ENCODE measurements at places on chromosomes 1 and 21.
A peak's percentile ranks its signal among the peaks of the same experiment; 100 is the strongest.

DNA sequence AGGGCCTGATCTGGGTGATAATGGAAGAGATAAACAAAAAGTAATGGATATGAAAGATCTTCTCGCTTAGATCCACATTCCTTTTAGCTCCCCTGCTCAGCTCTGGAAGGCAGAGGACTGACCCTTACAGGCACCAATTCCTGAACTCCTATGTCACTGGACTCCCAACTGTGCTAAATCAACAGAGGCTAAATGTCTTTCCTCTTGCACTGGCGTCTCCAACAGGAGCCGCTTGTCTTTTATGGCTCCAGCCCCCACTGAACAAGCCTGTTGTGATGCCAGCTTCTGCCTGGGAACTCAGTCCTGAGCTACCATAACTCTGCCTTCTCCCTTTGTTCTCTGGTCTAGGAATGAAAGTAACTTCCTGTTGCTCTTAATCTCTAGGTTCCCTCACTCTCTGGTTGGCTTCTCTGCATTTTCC lies 142.1 kb upstream of the COL11A1 start:
- DNase-seq = no peak

GRCh38 chr1:12420171-12420570 lies 190.3 kb downstream of the VPS13D start:
- no peak for DNase-seq

- no peak for DNase-seq
Observed at GRCh38 chr1:93129507-93130099, 50.5 kb downstream of the MTF2 start.

DNA sequence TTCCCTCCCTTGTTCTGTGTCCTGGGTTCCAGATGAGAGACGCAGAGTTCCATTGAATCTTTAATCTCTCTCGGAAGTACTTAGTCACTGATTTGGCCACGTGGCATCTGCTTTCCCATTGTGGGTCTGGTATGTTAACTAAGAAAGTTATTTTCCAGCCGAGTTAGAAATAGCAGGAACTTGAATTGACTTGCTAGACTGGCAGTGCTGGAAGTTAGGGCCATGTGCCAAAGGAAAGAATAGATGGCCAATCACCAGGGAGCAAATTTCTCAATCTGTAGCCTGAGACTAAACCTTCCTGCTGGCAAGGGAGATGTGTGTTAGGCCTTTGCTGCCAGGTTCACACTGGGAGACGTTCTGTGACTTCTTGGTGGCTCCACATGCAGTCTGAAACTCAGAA lies 24.2 kb upstream of the SLFNL1 start:
- peak; percentile 92 for DNase-seq

DNA sequence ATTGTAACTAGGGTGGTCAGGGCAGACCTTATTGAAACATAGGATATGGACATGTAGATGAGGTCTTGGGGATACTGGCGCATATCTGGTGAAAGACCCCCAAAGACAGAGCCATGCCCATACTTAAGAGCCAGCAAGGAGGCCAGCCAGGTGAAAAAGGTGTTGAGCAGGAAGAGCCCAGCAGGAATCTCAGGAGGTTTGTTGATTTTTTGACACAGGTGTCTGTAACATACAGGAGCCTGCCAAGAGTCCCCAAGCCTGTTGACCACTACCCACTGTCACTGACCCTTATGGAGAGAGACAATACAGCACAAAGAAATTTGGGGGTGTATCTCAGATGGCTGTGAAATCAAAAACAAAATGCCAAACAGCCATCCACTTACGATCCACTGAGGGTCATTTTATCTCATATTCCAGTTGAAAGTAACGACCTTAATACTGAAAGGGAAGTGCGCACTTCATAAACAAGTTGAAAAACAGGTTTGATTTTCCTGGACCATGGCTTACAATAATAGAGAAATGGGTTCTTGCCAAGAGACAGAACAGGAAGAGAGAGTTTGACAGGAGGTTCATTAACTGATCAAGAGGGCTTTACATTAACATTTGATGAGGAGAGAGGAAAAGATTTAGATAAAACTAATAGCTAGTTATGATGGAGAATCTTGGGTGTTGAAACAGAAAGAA lies 163.6 kb downstream of the GLUL start:
- DNase-seq = no peak

- DNase-seq = no peak
Observed at GRCh38 chr1:1758059-1758621, 20.1 kb downstream of the NADK start.

- DNase-seq = no peak
Observed at GRCh38 chr1:22547818-22548462, 15.3 kb upstream of the EPHA8 start.

DNA sequence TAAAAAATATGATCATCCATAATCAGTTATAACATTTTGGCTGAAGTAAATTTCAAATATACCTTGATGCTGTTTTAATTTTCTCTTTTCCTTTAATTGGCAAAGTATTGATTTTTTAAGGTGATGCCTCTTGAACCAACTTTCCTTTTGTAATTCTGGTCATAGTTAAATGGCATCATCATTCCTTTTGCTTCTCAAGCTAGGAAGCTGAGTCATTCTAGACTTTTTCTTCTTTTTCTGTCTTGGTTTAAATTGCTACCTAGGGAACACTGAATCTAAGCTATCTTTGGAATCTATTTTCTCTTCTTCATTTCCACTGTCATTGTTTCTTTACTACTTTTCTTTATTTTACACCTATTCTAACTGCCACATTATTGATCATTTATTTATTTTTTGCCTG lies 162.7 kb downstream of the HMCN1 start:
- no peak for DNase-seq

DNA sequence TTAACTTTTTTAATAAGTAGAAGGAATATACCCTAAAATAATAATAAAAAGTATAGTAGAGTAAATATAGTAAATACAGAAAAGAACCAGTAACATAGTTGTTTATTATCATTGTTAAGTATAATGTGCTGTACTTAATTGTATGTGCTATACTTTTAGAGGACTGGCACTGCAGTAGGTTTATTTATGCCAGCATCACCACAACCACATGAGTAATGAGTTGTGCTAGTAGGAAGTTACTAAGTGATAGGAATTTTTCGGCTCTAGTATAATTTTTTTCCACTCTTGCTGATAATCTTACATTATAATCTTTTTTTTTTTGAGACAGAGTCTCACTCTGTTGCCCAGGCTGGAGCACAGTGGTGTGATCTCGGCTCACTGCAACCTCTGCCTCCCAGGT lies 71.6 kb downstream of the IVNS1ABP start:
- DNase-seq = no peak

DNA sequence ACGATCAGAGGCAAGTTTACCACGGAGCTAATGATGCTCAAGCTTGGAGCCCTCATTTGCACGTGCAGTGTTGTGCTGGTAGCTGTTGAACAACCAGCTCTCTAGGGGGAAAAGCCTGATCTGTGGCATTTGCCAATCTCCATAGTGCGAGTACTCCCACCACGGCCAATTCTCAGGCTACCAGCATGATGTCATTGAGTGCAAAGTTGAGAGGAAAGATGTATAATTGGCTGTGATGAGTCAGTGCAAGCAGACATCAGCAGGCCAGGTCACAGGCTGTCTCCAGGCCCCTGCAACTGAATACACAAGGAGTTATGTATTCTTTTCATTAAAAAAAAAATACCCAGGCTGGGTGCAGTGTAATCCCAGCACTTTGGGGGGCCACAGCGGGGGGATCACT lies 233.1 kb upstream of the VAMP3 start:
- no peak for DNase-seq

GRCh38 chr1:189654906-189655305 lies 822.8 kb downstream of the BRINP3 start:
- DNase-seq = no peak

DNA sequence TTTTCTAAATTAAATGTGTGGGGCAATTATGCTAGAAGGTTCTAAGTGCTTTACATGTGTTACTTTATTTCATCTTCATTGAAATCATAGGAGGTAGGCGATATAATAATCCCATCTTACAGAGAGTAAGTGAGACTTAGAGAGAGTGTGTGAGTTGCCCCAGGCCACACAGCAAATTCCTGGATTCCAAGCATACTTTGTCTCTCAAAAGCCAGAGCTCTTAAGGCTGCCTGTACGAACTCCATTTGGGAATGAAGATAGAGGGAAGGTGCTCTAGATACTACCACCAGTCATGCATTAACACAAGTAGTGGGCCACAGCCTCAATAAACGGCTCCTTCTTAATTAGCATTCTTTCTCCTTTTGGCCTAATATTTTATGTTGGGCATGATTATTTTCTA lies 170.1 kb downstream of the SIPA1L2 start:
- DNase-seq = no peak

- no peak for DNase-seq
Observed at GRCh38 chr21:41510500-41510899, 2.5 kb upstream of the TMPRSS2 start.

Data from coronary artery (tissue), 2 donors.